Uterus (tissue), 4 donors: ENCODE measurements at places on chromosomes 2 and 18.
A peak's percentile ranks its signal among the peaks of the same experiment; 100 is the strongest.

- no peak overlapping the region for H3K4me3 ChIP-seq
- no peak overlapping the region for H3K27ac ChIP-seq
- DNase-seq, result no peak
- H3K27me3 ChIP-seq, result no peaks in the 10 kb centered on the region
- no peaks in the 10 kb centered on the region for H3K4me1 ChIP-seq
- H3K36me3 ChIP-seq, result no peaks in the 10 kb centered on the region
Observed at GRCh38 chr2:143600116-143600515, 470.9 kb downstream of the ARHGAP15 start.

DNA sequence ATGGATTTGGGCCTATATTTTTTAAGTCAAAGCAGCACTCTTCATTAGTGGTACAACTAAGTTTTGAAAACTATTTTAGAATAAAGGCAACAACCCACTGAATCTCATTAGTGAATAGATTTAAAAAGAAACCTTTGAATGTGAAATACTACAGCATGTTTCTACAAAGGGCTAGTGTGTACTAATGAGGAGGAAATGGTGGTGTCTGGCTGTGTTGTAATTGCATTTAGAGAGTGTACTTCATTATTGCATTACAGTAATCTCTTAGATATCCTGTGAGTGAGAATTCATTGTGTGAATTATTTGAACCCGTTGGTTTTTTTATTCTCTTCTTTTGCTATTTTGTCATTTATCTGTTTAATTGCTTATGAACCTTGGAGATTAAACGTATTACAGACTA, 575.4 kb upstream of the FAM98A start:
- H3K4me1 ChIP-seq, result no peaks in the 10 kb centered on the region
- no peak overlapping the region for H3K27ac ChIP-seq
- no peak overlapping the region for H3K4me3 ChIP-seq
- no peaks in the 10 kb centered on the region for H3K36me3 ChIP-seq
- no peak for DNase-seq
- H3K27me3 ChIP-seq, result no peaks in the 10 kb centered on the region

DNA sequence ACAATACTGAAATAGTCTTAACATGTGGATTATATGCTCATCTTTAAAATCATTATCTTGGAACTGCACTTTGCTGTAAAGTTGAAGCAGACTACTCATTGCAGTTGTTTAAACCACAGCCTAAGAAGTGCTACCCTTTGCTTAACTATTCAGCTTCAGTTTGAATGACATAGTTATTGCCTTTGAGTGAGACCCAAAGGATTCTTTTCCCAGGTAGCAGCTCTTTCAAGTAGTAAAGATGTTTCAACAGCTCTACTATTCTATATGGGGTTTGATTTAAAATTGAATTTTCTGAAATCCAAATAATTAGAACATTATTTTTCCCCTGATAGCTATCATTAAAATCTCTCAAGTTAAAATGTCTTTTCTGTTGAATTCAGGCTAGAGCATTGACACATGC, 1.1 kb downstream of the SCG2 start:
- no peaks in the 10 kb centered on the region for H3K27me3 ChIP-seq
- H3K4me3 ChIP-seq, result no peak overlapping the region
- no peak overlapping the region for H3K27ac ChIP-seq
- no peaks in the 10 kb centered on the region for H3K36me3 ChIP-seq

GRCh38 chr2:21821672-21822227, 698.0 kb downstream of the TDRD15 start:
- H3K4me3 ChIP-seq, result no peak overlapping the region
- no peak for DNase-seq
- no peaks in the 10 kb centered on the region for H3K27me3 ChIP-seq
- H3K4me1 ChIP-seq, result no peaks in the 10 kb centered on the region
- no peaks in the 10 kb centered on the region for H3K36me3 ChIP-seq

GRCh38 chr18:25137197-25137472, 214.8 kb downstream of the ZNF521 start:
- no peaks in the 10 kb centered on the region for H3K27me3 ChIP-seq
- H3K4me1 ChIP-seq, result no peaks in the 10 kb centered on the region

- H3K27me3 ChIP-seq, result no peaks in the 10 kb centered on the region
- H3K4me3 ChIP-seq, result no peak overlapping the region
- no peak overlapping the region for H3K27ac ChIP-seq
- H3K4me1 ChIP-seq, result no peaks in the 10 kb centered on the region
- H3K36me3 ChIP-seq, result no peaks in the 10 kb centered on the region
Observed at GRCh38 chr18:36094431-36094830, 27.1 kb upstream of the RPRD1A start.

GRCh38 chr2:26897807-26898479, 50.0 kb downstream of the DPYSL5 start:
- no peak for DNase-seq
- no peak overlapping the region for H3K27ac ChIP-seq
- no peaks in the 10 kb centered on the region for H3K4me1 ChIP-seq
- H3K27me3 ChIP-seq, result no peaks in the 10 kb centered on the region
- H3K4me3 ChIP-seq, result no peak overlapping the region

DNA sequence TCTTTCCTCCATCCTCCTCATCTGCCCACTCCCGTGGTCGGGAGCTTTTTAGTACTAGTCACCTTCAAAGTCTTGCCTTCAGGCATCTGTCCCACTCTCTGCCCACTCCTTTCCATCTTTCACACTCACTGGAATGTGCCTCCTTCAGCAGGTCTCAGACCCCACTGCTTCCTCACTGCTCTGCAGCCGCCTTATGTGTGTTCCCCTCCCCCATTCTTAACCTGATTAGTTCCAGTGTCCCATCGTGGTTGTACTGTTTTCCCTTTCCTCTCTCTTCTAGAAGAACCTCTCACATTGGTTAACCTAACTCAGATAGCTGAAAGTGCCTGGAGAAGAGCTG, 3.0 kb downstream of the ARMC9 start:
- no peak overlapping the region for H3K27ac ChIP-seq
- peaks cover 7% of the 10 kb centered on the region for H3K4me1 ChIP-seq
- no peaks in the 10 kb centered on the region for H3K27me3 ChIP-seq
- H3K4me3 ChIP-seq, result no peak overlapping the region
- no peaks in the 10 kb centered on the region for H3K36me3 ChIP-seq

DNA sequence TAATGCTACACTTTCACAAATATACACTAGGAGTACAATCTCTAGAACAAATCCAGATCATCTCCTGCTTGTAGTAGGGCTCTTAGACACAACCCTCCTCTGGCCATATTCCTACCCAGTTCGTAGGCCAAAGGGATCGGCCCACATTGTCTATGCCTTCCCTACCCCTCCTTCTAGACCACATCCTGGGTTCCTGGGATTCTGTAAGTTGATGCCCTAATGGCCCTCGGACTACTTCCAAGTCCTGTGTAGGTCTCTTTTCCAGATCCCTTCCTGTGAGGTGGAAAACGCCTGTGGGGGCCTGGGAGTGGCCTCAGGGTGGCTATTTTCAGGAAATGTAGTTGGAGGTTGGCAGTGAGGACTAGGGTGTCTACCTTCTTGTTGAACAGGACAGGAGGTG, 289.7 kb downstream of the ZNF385B start:
- H3K27me3 ChIP-seq, result no peaks in the 10 kb centered on the region
- H3K27ac ChIP-seq, result no peak overlapping the region
- no peak overlapping the region for H3K4me3 ChIP-seq
- H3K36me3 ChIP-seq, result no peaks in the 10 kb centered on the region
- DNase-seq, result no peak
- no peaks in the 10 kb centered on the region for H3K4me1 ChIP-seq

DNA sequence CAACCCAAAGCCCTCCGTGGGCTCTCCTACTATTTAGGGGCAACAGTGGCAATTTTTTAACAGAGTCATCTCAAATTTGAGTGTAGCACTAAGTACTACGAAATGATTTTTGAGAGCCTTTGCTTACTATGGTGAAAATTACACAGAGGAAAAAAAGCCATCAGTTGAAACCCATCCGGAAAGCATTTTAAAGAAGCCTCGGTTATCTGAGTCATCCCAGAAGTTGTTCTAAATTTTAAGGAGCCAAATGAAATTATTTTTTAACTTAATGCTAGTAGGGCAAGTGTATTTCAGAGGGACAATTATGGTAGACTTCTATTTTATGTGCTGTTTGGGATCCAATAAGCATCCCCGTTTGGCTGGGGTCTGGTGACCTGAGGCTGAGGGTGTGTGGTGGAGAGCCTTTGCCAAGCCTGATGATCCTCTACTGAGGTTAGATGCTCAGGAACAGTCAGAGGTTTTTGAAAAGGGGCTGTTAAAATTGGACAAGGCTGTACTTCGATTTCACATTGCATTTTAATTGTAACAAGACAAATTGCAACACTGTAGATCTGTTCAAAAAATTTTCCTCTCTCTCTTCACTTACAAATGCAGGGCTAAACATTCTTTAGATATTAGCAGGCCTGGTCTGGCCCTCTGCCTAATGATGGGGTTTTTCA, 47.0 kb downstream of the RAPGEF4 start:
- no peak for DNase-seq
- H3K27me3 ChIP-seq, result no peaks in the 10 kb centered on the region
- no peak overlapping the region for H3K4me3 ChIP-seq

DNA sequence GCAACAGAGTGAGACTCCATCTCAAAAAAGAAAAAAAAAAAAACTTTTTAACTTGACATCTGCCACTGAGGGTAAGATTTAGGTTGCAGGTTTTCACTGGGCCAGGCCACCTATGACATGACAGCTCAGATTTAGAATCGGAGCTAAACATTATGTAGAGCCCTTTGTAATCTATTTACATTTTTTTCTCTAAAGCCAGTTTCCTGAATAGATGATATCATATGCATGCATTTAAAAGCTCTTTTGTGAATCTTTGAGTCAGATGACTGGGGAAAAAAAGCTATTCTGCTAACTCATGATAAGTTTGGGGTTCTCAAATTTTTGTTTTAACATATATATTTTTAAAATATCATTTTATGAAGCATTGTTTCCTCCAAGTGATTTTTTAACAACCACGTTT, 21.3 kb downstream of the PRKAG3 start:
- H3K4me3 ChIP-seq, result no peak overlapping the region
- DNase-seq, result no peak
- peaks cover 7% of the 10 kb centered on the region for H3K4me1 ChIP-seq
- H3K27me3 ChIP-seq, result no peaks in the 10 kb centered on the region

DNA sequence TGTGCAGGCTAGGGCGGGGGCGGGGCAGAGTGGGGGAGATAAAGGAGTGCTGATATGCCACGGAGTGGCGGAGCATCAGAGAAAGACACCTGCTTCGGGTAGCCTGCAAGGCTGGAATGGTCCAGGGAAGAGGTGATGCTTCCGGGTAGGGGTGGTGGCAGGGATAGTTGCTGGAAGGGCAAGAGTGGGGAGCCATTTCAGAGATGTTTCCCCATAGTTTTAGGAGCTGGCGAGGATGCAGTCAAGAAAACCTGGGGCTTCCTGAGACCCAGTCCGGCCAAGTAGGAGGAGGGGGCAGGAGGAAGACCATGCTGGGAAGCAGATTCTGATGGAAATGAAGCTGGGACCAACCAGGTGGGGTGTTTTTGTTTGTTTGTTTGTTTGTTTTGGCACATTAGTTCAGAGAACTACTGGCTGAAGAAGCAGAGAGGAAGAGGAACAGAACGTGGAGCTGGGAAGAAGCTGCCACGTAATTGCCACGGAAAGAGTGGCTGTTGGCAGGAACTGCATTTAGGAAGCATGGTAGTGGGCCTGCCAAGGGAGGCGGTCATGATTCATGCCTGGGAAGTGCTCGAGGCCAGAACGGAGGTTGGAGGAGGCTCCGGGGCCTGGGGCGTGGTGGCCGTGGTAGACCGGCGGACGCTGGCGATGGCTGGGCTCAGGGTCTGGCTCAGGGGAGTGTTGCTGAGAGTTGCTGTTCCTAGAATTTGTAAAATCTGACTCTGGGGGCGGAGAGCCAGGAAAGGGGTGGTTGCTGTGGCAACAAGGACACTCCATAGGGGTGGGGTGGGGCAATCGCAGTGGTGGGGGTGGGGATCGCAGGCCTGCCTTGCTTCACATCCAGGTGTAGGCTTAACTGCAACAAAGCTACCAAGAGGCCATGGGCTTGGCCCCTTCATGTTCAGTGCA, 8.6 kb upstream of the INPP5D start:
- no peak overlapping the region for H3K4me3 ChIP-seq
- H3K27ac ChIP-seq, result no peak overlapping the region
- H3K36me3 ChIP-seq, result no peaks in the 10 kb centered on the region
- DNase-seq, result peak; percentile 42
- no peaks in the 10 kb centered on the region for H3K4me1 ChIP-seq
- H3K27me3 ChIP-seq, result no peaks in the 10 kb centered on the region

- H3K4me1 ChIP-seq, result peaks cover 7% of the 10 kb centered on the region
- no peaks in the 10 kb centered on the region for H3K27me3 ChIP-seq
- DNase-seq, result no peak
- peak overlapping the region; percentile 8 for H3K27ac ChIP-seq
- H3K36me3 ChIP-seq, result no peaks in the 10 kb centered on the region
- no peak overlapping the region for H3K4me3 ChIP-seq
Observed at GRCh38 chr2:127669056-127669455, 6.3 kb downstream of the LIMS2 start.

- no peaks in the 10 kb centered on the region for H3K36me3 ChIP-seq
- no peak overlapping the region for H3K4me3 ChIP-seq
- no peak for DNase-seq
- H3K4me1 ChIP-seq, result no peaks in the 10 kb centered on the region
Observed at GRCh38 chr2:4959219-4959618, 733.0 kb upstream of the SOX11 start.

- H3K36me3 ChIP-seq, result no peaks in the 10 kb centered on the region
- no peak overlapping the region for H3K27ac ChIP-seq
- no peak for DNase-seq
- H3K4me1 ChIP-seq, result no peaks in the 10 kb centered on the region
- H3K4me3 ChIP-seq, result no peak overlapping the region
Observed at GRCh38 chr2:141440072-141440635, 690.7 kb downstream of the LRP1B start.

- H3K27me3 ChIP-seq, result no peaks in the 10 kb centered on the region
- DNase-seq, result no peak
- H3K27ac ChIP-seq, result no peak overlapping the region
- no peak overlapping the region for H3K4me3 ChIP-seq
- H3K36me3 ChIP-seq, result no peaks in the 10 kb centered on the region
- H3K4me1 ChIP-seq, result no peaks in the 10 kb centered on the region
Observed at GRCh38 chr18:12861637-12862036, 22.4 kb downstream of the PTPN2 start.
